Choroid plexus epithelial cell (primary cell): ENCODE measurements at places on chromosomes 2 and 18.

GRCh38 chr2:109172556-109173105, 43.6 kb downstream of the SH3RF3 start:
- DNase-seq: peak; percentile 26

DNA sequence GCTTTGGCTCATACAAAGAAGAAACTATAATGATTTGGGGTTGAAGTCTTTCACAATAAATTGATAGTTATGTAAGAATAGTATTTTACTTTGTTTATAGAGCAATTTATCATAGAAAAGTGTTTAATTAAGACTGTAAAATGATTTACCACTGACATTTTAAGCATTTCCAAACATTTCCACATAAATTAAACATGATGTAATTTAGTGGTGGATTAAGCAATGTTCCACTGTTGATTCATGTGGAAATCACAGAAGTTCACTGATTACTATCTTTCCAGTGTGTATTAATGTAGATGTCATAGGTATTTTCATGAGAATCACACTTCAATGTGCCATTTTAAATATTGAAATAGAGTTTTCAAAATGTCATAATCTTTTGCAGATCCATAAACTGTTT, 40.1 kb upstream of the GRB14 start:
- DNase-seq: peak; percentile 41

- DNase-seq: no peak
Observed at GRCh38 chr2:213766465-213766901, 482.2 kb downstream of the SPAG16 start.

GRCh38 chr2:141411419-141411818, 719.4 kb downstream of the LRP1B start:
- DNase-seq: no peak

GRCh38 chr2:101255501-101255900, 2.8 kb downstream of the CNOT11 start:
- DNase-seq: peak; percentile 84

DNA sequence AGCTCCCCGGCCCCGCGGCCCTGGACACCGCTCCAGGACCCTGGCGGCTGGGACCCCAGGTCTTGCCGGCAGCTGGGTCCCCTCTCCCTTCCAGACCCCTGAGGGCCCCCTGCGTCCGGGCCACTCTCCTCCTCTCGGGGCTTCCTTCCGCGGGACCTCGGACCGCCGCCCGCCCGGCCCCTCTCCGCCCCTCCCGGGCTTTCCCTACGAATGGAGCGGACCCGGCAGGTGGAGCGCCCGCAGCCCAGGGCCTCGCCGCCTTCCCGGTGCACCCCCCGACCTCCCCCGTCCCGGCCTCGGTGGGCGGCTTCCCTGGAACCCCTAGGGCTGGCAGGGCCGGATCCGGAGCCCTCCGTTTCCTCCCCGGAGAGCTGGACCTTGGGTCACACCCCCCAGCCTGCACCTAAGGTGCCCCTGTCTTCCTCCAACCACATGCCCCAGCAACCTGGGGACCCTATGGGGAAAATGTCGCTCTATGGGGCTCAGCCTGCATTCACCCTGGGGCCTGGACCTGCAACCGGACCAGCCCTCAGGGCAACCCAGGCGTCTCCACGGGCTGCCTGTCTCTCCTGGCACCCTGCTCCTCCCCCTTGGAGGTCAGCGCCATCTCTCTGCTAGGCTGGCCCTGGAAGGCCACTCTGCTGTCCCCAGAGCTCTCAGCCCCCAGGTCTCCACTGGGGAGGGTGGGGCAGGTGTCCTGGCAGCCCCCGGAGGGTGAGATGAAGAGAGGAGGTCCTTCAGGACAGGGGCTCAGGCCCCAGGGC, 730 bp downstream of the B3GNT7 start:
- DNase-seq: no peak

DNA sequence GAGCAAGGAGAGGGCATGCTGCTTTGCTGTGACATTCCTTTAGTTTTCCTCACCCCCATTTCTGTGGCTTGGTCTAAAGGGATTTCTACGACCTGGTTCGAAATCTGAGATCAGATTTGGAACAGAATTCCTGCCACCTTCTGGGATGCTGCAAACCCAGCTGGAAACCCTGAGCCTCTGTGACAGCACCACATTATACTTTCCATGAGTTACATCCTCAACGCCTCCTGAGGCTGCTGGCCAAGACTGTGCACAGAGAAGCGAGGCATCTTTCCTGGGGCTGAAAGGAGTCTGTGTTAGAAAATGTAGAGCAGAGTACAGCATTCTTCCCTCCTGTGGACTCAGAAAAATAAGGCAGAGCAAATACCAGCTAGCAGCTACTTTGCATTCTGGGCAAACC, 138.1 kb upstream of the CHAC2 start:
- DNase-seq: no peak

- no peak for DNase-seq
Observed at GRCh38 chr18:48791636-48792105, 159.1 kb downstream of the SMAD7 start.
